ENCODE measurements at places on chromosomes 2 and 18.

GRCh38 chr18:52288403-52289004 is 51.5 kb upstream of the DCC start:
- DNase-seq = no peak

GRCh38 chr2:201363857-201364560 is 6.9 kb upstream of the FLACC1 start:
- DNase-seq = no peak

DNA sequence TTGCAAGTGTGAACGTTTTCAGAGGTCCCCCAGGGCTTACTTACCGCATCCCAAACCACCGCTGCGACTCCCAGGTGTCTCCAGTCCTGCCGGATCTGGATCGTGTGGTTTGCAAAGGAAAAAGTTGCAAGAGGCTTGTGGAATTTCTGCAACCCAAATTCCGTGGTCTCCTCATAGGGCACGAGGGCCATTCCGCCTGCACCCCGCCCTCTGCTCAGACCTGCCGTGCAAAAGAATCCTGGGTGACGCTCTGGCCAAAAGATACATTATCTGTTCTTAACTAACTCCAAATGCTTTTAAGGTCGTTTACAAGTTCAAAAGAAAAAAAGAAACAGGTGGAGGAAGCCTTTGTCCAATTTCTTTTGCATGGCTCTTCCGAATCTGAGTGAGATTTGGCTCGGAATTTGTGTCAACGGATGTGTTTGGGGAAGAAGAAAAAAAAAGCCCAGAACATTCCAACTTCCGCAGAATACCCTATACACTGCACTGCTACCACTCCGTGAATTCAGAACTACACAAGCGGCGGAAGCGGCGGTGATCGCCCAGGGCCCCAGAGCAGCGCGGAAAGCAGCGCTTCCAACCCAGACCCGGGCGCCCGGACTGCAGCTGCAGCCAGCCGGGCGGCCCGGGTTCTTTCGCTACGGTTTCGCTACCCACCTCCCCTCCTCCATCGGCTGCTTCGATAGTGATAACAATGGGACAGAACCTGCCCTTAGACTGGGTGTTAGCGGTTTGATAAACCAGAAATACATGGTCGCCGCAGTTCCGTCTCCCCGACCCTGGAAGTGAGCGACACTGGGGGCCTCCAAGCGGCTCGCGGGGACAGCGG is 795 bp downstream of the METTL21A start:
- DNase-seq = no peak

GRCh38 chr18:57657542-57657941 is 35.9 kb upstream of the NARS1 start:
- DNase-seq = no peak

GRCh38 chr2:31770741-31771140 is 190.0 kb upstream of the SRD5A2 start:
- no peak for DNase-seq

Measured in NCI-H187 (cell line).